Tibial nerve (tissue), 4 donors: ENCODE measurements at places on chromosomes 12 and 14.

- peak; percentile 39 for DNase-seq
Observed at GRCh38 chr14:33839193-33840076, 111.4 kb downstream of the EGLN3 start.

- no peak for DNase-seq
Observed at GRCh38 chr12:120652656-120653435, 12.4 kb downstream of the CABP1 start.

- no peak for DNase-seq
Observed at GRCh38 chr14:49997991-49998390, 105.1 kb downstream of the ARF6 start.

- DNase-seq = no peak
Observed at GRCh38 chr12:89059056-89059455, 293.2 kb downstream of the DUSP6 start.

GRCh38 chr12:91781114-91781513, 364.5 kb downstream of the BTG1 start:
- no peak for DNase-seq

GRCh38 chr12:1815814-1816729, 4.3 kb upstream of the LRTM2 start:
- no peak for DNase-seq

DNA sequence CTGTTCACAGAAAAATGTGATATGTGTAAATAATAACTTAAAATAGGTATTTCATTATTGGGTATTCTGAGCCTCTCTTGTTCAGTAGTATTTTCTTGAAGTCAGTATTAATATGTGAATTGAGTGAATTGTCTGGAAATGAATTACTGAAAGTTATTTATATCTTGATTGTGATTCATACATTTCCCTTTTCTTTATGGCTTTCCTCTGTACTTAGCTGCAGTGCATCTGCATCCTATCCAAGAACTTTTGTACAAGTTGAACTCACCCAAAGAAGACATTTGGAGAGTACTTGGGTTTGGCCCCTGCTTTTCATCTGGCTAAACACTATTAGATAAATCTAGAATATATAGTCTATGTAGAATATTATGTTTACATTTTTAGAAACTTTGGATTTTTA, 326.0 kb downstream of the RAD51B start:
- DNase-seq = no peak

DNA sequence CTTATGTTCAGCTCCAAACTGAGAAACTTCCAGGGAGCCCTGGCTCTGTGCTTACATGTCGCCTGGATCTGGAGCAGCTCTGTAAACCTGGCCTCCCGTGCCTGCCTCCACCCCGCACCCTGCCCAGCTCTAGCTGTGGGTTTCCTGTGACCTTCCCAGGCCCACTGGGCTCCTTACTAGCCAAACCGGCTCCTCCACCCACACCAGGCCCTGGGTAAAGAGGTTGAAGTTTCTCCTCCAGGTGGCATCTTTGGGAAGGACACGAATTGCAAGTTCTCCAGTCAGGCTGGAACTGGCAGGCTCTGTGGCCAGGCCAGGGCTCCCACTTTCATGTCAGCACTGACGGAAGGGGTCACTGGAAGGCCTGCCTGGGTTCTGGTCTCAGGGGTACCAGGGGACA, 60.9 kb upstream of the ZFP36L1 start:
- no peak for DNase-seq

DNA sequence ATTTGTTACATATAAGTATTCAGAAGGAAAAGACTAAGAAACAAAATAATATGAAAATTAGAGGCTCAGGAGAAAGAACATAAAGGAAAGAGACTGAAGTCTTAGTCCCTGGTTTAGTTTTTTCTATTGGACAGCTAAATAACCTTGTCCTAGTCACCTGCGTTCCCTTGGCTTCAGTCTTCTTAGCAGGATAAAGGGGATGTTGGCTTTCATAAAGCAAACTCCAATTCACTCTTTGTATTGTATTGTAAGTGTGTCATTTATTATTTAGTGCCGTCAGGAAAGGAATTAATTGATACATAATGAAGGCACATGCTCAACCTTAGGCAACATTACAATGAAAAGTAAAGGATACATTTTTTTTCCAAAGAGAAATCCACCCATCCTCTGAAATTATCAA, 190.3 kb upstream of the PPFIA2 start:
- DNase-seq = no peak

- peak; percentile 20 for DNase-seq
Observed at GRCh38 chr12:65649126-65649525, 175.2 kb upstream of the HMGA2 start.

DNA sequence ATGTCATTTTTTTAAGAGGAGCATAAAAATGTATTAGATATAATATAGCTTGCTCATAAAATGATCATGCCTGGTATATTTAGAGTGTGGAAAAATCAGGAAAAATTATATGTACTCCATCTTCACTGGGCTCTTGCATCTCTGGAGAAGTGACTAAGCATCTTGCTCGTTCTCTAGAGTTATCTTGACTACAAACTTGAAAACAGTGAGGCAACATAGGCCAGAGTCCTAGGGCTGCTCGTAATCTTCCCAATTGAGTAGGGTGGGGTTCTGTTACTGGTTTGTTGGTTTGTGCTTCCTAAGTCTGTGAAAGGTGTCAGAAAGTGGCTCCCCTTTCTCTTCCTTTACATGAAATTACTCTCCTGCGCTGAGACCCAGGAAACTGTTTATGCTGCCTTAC, 46.2 kb downstream of the AACS start:
- DNase-seq = no peak

GRCh38 chr12:6183689-6184428, 16.3 kb upstream of the CD9 start:
- no peak for DNase-seq

DNA sequence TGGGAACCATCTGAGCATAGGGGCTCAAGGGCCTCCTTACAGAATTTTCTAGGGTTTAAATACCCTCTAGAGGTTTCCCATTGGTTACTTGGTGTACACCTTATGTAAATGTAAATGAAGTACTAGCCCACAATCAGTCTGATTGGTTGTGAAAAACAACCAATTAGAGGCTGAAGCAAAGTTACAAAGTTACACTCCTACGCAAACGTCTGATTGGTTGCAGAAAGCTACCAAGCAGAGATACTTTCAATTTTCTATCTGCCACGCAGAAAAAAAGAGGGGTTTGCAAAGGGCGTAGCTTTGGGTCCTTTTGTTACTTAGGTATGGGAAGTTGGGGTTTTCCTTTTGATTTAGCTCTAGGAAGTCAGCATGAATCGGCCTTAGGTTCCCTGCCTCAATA, 1.8 kb upstream of the TMEM19 start:
- DNase-seq = no peak

DNA sequence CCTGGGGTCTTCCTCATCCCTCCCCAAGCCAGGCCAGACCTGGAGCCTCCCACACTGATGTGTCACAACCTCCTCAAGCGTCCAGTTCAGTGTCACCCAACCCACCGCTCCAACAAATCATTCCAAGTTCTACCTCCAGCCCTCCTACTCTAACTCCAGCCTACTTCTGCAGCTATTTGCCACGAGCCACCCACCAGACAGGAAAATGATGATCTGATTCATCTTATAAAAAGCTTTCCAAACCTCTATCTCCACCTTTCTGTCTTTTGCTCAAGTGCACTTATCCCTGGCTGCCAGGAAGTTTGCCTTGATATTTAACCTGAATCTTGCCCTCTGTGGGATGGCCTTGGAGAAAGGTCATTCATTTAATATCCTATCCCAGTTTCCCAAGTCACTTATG, 30.2 kb downstream of the SMUG1 start:
- no peak for DNase-seq

DNA sequence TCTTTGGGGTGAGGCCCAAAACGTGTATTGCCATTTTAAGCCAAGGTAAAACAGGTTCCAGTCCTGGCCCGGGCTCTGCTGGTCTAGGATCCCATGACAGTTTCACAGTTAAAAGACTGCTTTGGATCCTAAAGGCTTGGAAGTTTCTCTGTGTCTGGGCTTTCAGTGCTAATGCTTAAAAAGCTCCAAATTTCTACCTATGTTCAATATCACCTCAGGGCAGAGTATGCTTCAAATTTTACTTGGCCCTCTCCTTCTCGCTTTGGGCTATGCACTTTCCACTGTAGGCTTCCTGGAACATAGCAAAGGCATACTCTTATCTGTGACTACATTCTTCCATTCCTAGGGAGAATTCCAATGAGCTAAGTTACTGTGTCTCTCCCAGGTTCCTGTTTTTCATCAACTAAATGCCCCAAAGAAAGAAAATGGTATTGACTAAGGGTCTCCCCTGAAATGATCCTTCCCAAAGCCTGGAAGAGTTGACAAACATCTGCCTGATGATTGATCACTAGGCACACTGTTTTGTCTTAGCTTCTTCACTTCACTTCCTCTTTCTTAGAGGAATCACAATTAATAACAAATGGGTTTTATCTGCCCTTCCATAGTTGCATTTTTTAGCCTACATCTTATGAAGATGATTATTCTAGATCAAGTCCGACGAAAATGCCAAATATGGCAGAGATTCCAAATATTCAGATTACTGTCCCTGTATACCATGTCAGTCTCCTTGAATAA, 79.4 kb downstream of the TMTC2 start:
- DNase-seq = no peak

- no peak for DNase-seq
Observed at GRCh38 chr12:106841510-106842302, 67.2 kb downstream of the RIC8B start.

GRCh38 chr12:92156139-92156538, 10.5 kb upstream of the BTG1 start:
- DNase-seq = no peak

GRCh38 chr14:71985538-71986189, 53.4 kb downstream of the RGS6 start:
- no peak for DNase-seq

GRCh38 chr14:71206123-71206522, 298.9 kb downstream of the PCNX1 start:
- no peak for DNase-seq

GRCh38 chr12:105409801-105410471, 79.4 kb downstream of the C12orf75 start:
- DNase-seq = peak; percentile 48

GRCh38 chr14:71398450-71398849, 491.2 kb downstream of the PCNX1 start:
- no peak for DNase-seq

- DNase-seq = no peak
Observed at GRCh38 chr12:89636052-89636775, 72.4 kb downstream of the ATP2B1 start.

DNA sequence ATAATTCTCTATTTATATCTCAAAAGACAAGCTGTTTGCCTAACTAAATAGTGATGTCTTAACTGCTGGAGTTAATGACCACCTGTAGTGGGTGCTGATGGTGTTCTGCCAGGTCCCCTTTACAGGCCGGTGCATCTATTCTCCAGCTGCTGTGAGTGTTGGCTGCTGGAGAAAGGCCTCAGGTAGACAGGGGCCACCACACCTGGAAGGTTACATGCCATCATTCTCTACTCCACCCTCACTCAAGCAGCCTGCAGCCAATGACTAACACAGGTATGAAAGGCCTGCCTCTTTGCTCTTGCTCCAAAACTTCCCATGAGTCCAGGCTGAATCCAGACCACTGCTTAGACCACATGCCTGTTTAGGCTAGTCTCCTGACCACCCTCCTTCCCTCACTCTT, 73.9 kb downstream of the RPS6KA5 start:
- DNase-seq = no peak

GRCh38 chr12:70194076-70194475, 49.2 kb upstream of the CNOT2 start:
- DNase-seq = no peak

DNA sequence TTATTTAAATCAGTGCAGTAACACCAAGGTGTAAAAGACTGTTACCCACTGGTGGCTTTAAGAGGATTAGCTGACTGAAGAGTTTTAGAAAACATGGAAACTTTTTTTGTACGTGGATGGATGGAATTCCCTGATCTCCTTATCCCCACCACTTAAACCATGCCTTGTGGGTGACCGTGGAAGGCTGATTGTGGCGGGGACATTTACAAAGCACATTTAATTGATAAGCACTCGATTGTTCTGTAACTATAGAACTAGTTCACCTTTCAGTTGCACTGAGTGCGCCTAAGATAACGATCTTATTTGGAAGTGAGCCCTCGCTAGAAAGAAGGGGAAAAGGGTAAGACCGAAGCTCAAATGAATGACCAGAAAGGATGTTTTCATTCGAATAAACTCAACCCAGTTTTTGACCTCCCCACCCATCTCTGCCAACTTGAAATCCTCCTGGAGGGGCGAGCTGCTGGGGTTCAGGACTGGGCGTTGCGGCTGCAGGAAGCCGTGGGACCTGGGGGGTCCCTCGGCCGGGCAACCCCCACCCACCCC, 688 bp upstream of the RASSF3 start:
- DNase-seq = no peak

- no peak for DNase-seq
Observed at GRCh38 chr14:96051642-96052540, 12.7 kb downstream of the C14orf132 start.

DNA sequence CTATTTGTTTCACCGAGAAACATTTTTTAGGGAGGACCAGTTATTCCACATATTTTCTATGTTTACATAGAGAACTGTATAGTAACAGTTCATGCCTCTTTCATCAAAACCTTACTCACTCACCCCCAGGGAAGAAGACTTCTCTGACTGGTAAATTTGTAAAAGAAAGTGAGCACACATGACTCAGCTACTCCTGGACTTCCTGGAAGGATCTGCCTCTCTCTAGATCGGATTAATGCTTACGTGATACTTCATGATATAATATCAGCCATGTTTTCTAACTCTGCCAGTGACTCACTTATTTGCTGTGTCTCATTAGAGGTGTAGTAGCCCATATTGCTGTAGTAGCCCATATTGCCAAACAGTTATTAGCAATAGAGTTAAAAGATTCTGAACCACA, 494.3 kb upstream of the ATXN7L3B start:
- no peak for DNase-seq

GRCh38 chr12:51185171-51185717, 12.3 kb upstream of the TFCP2 start:
- DNase-seq = no peak

DNA sequence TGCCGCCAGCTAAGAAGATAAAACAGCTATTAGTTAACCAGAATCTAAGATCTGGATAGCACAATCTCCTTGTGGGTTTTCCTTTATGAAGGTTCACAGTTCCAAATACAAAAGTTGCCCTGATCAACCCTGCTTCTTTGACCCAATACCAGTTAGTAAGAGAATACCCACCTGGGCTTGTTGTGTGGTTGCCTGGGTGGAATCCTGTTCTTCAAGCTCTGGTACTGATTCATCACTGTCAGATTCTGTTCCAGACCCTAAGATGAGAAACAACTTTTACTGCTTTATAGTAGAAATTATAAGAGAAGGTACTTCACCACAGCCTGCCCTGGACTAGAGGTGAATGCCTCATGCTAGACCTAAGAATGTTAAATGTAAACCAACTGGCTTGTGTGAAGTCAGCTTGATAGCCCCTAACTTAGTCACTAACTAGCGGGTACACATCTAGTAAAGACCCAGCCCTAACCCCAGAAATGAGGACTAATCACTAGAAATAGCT, 10.6 kb downstream of the NACA start:
- no peak for DNase-seq

GRCh38 chr12:112167031-112167461, 41.7 kb downstream of the TRAFD1 start:
- no peak for DNase-seq

- DNase-seq = no peak
Observed at GRCh38 chr12:108884116-108885012, 4.5 kb downstream of the DAO start.
